Activated CD4-positive, alpha-beta T cell treated with anti-CD3 and anti-CD28 coated beads for 48 hours (primary cell): ENCODE measurements at places on chromosomes 7 and 10.

GRCh38 chr7:111873963-111874690, 311.8 kb upstream of the IMMP2L start:
- DNase-seq = no peak

- no peak for DNase-seq
Measured at GRCh38 chr7:111801277-111801676, 239.0 kb upstream of the IMMP2L start.

GRCh38 chr10:107277591-107277990, 113.1 kb upstream of the SORCS1 start:
- DNase-seq = no peak

- DNase-seq = no peak
Measured at GRCh38 chr7:108310351-108310750, 145.9 kb downstream of the NRCAM start.
